ENCODE measurements at places on chromosomes 7 and 10.

DNA sequence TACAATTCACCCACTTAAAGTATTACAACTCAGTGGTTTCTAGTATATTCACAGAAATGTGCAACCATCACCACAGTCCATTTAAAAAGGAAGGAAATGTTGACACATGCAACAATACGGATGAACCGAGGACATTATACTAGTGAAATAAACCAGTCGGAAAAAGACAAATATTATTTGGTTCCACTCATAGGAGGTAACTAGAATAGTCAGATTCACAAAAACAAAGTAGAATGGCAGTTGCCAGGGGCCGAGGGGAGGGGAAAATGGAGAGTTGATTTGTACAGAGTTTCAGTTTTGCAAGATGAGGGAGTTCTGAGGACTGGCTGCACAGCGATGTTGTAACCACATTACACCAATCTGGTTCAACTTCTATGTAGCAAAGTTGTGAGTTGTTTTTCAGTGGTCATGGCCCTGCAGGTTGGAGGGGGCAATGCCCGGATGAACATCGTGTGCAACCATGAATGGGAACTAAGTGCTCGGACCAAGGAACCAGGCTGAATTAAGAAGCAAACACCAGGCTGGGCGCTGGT, 17.6 kb upstream of the TNPO3 start:
- no peak for DNase-seq

DNA sequence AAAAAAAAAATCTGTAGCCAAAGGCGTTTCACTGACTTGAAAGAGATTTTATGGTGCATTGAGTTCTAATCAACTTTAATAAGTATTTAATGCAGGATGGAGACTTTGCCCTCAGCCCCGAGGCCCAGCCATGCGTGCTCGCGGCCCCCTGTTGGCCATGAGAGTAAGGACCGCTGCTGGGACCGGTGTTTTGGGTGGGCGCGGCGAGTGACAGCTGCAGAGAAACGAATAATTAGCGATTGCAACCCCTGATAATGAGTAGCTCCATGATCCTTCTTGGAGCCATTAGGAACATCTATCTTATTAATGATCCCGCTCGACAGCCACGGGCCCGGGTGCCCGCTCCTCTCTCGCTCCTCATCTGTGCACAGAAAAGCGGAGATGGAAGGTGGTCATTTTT, 347.4 kb downstream of the RPS24 start:
- DNase-seq, result no peak

- DNase-seq, result no peak
Observed at GRCh38 chr10:9294865-9295264, 1240.4 kb downstream of the GATA3 start.

- no peak for DNase-seq
Observed at GRCh38 chr7:132526111-132526740, 50.0 kb downstream of the PLXNA4 start.

DNA sequence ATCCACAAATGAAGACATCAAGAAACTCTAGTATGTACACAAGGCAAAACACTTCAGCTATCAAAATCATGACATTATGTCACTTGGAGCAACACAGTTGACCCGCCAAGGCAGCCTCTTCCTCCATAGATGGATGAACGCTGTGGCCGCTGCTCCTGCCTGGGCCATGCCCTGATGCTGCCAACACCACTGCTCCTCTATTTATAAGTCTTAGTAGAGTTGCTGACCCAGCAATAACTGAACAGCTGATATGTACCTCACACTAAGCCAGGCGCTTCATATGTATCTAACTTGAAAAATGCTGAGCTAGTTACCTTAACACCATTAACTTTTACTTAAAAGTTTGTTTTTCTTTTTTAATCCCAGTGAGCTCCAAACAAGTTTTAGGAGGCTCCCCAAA, 131.9 kb downstream of the LYZL1 start:
- no peak for DNase-seq

- DNase-seq, result no peak
Observed at GRCh38 chr7:96219378-96220130, 102.3 kb downstream of the SLC25A13 start.

DNA sequence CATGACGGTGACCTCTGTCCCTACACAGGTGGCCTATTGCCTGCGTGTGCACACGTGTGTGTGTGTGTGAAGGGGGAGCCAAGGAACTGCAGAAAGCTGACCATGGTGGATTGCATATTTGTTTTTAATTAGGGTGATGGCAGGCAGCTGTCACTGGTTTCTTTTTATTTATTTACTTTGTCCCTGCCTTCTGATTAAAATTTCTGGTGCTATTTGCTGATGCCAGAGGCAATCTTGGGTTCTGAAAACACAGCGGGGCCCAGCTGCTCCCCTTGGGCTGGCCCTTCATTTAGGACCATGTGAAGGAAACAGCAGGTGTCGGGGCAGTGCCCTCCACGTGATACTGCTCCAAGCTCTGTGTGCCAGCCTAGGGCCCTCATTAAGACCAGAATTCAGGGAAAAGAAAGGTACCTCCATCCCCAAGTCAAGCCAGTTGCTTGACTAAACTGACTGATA, 71.3 kb upstream of the PODXL start:
- DNase-seq, result no peak

DNA sequence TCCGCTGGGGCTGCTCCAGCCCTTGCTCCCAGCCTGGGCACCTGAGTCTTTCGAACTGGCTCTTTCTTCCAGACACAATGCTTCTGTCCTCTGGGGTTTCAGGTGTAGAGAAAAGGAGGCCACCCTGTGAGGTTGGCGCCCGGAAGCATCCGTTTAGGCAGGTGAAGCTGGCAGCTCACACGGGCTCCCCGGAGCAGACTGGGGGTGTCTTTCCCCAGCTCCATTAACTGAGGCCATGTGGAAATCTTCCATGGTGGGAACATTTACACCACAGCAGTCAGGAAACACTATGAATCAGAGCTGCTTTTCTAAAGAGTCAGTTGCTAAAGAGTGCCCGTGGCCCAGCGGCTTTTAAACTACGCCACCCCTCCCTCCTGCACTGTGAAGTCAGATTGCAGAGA, 29.2 kb downstream of the PRKAG2 start:
- no peak for DNase-seq

Data from CD4-positive, alpha-beta T cell treated with Interleukin-15 for 4 hours (primary cell).